ENCODE measurements at places on chromosomes 13 and 19.

DNA sequence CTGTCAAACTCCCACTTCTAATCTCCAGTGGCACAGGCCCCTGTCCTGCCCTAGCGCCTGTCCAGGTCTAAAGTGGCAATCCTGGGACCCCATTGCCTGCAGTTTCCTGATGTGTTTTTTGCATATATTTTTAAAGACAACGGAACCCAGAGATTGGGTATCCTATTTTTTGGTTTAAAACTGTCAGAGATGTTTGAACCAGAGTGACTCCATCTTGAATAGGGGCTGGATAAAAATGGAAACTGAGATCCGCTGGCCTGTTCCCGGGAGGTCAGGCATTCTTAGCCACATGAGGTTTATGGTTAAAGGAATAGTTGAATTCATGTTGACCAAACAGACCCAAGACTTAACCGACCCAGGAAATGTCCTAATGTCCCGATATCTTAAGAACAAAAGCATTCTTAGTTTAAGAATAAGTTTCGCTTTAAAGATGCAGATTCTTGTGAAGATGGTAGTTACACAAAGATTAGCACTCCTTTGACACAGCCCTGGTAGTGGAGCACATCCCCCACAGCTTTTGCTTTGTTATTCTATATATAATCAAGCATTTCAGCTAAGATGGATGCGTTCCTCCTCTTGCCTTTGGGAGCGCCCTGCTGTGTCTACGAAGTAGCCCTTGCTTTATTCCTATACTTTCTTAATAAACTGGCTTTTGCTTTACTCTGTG lies 332.1 kb downstream of the UQCRFS1 start:
- DNase-seq = no peak

DNA sequence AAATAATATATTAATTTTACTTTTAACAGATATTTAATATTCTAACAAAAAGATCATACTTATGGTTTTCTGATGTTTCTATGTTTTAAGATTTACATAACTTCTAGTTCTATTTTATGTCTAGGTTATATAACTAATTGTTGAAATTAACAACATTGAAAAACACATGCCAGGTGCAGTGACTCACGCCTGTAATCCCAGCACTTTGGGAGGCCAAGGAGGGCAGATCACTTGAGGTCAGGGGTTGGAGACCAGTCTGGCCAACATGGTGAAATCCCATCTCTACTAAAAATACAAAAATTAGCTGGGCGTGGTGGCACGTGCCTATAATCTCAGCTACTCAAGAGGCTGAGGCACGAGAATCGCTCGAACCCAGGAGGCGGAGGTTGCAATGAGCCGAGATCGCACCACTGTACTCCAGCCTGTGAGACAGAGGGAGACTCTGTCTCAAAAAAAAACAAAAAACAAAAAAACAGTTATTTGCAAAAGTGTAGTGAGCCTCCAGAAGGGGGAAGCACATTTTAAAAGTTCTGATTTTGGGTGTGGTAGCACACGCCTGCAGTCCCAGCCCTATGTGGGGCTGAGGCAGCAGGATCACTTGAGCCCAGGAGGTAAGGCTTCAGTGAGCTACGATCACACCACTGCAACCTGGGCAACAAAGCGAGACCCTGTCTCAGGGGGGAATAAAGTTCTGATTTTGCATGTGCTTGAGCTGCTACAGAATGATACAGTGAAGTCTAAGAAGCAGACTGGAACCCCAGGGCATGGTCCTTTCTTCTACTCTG lies 18.7 kb downstream of the MIPEP start:
- DNase-seq = no peak

DNA sequence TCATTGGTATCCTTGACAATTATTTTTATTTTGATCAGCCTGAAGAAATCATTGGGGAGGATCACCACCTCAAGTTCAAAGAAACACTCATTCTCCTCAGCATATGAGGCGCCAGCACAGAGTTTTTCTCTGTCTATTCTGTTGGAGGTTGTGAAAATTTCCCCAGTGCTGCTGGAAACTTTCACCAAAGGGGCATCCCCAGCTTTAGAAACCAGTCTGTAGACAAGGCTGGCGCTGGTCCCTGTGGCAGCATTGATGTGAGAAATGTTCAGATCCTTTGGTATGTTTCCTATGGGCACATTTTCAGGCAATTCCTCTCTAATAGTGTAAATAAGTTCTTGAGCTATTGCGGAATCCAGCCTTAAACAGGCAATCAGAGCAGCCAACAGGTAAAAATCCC lies 2.1 kb downstream of the PCDH9 start:
- DNase-seq = no peak

- no peak for DNase-seq
These were observed 420.6 kb downstream of the ZNF536 start for GRCh38 chr19:30792561-30793505.

DNA sequence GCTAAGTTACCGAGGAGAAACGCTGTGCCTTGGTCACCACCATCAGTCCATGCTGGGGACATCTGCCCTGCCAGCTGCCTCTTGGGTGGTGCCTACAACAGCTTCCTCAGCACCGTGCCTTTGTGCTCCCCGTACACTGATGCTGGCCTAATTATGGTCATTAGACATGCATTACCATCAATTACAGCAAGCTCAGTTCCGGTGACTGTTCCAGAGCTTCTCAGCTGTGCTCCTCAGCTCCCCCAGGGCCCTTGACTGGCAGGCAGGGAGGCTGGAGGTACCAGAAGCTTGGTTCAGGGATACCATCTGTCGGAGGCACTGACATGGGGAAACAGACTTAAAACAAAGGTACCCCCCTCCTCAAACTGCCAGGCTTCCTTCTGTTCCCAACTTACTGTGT lies 40.2 kb downstream of the CILP2 start:
- DNase-seq = peak; percentile 98

- DNase-seq = no peak
These were observed 74.7 kb downstream of the GADD45B start for GRCh38 chr19:2550431-2551171.

DNA sequence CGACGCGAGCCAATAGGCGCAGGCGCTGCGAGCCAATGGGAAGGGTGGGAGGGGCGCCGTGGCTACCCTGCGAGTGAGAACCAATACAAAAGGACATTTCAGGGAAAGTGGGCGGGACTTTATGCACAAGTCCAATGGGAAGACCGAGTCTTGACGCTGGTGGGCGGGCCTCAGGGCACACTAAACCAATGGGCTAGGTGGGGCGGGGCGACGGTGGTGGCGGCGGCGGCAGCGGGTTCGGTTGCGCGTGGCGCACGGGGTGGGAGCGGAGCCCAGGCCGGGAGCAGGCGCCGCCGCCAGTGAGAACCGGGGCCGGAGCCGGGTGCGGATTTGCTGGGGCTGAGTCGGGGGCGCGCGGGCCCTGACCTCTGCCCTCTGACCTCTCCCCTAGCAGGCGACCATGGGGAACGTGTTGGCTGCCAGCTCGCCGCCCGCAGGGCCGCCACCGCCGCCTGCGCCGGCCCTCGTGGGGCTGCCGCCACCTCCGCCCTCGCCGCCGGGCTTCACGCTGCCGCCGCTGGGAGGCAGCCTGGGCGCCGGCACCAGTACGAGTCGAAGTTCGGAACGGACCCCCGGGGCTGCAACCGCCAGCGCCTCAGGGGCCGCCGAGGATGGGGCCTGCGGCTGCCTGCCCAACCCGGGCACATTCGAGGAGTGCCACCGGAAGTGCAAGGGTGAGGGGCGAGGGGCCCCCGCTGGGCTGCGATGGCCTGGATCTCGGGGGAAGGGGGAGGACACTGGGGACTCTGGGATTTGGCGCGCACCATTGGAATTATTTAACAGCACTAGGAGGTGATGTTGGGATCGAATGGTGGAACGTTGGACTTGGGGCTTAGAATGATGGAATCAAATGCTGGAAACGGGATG lies at the start of gene TOMM40:
Gene TOMM40, plus strand, starts transcription at position 239 of the 867 bp plus-strand sequence. Its CDS starts 162 bp downstream, at position 401.
- DNase-seq = peak; percentile 100

- DNase-seq = no peak
These were observed 259.5 kb downstream of the ITGBL1 start for GRCh38 chr13:101712026-101712348.

DNA sequence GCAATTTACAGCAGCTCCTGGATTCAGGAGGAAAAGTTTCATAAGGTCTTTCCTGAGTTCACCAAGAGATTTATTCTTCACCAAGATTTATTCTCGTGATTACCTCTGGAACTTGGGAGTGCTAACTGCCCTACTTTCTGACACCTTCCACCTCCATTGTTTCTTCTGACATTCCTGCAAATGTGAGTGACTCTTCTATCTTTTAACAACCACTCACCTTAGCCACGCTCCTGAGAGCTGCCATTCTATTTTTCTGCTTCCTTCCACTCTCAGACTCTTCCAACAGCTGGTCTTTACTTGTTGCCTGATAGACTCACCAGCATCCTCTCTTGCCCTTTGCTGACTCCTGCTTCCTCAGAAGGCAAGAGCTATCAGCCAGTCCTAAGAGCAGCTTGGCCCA lies 11.5 kb upstream of the CBY2 start:
- DNase-seq = no peak

DNA sequence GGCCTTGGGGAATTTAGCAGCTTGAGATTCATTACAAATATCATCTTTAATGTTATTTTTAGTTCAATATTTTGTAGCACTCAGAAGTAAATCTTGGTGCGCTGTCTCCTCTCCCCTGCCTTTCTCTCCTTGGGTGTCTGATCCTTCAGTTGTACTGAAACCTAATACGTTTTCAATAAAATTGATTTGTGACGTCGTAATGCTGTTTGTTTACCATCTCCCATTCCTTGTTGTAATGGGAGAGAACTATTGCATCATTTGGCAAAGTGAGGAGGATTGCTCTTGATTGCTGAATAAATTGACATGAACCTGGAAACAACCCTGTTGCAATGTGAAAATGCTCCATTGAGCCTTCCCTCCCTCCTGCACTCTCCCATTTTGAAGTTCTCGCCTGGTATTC lies 43.2 kb upstream of the TSHZ3 start:
- DNase-seq = no peak

- peak; percentile 27 for DNase-seq
These were observed 600 bp upstream of the HMGB1 start for GRCh38 chr13:30466358-30466714.

- no peak for DNase-seq
These were observed 3.4 kb downstream of the GGN start for GRCh38 chr19:38384209-38385027.

DNA sequence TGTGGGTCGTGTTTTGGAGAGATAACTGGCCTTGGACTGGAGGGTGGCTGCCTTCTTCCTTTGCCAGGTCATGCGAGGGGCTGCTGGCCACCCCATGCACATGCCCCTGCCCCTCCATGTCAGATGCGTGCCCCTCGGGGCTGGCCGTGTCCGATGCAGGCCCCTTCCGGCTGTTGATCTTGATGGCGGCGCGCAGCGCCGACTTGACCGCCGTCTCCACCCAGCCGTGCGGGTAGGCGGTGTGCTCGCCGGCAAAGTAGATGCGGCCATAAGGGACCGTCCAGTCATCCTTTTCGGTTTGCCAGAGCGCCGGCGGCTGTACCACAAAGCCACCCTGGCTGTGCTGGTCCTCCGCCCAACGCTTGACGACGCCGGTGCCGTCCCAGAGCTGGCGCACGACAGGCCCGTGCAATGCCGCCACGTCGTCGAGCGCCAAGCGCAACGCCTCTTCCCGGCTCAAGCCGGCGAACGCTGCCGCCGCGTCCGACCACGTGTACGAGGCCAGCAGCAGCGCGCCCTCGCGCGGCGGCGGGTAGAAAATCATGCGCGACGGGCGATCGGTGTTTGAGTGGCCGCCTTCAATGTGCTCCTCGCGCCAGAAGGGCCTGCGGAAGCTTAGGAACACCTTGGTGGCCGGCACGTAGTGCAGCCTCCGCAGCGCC lies 6.9 kb downstream of the IL4I1 start:
- DNase-seq = peak; percentile 83

DNA sequence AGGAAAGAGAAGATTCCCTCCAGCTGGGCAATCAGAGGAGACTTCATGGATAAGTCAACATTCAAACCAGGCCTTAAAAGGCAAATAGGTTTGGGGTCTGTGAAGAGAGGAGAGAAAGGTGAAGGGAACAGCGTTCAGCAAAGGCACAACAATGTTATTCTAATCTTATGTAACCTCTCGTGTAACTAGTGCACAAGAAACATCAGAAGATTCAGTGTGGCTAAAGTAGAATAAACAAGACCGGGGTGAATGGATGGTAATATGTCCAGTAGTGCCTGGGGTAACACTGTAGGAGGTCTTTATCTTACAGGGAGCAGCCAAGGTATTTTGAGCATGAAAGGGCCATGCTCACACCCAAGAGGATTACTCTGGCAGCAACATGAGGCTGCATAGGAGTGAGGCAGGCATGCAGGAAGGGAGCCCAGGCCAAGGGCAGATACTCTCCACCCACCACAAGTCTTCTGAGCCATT lies 24.1 kb downstream of the LHFPL6 start:
- peak; percentile 68 for DNase-seq

GRCh38 chr19:54209058-54209810 lies 8.6 kb downstream of the RPS9 start:
- no peak for DNase-seq

DNA sequence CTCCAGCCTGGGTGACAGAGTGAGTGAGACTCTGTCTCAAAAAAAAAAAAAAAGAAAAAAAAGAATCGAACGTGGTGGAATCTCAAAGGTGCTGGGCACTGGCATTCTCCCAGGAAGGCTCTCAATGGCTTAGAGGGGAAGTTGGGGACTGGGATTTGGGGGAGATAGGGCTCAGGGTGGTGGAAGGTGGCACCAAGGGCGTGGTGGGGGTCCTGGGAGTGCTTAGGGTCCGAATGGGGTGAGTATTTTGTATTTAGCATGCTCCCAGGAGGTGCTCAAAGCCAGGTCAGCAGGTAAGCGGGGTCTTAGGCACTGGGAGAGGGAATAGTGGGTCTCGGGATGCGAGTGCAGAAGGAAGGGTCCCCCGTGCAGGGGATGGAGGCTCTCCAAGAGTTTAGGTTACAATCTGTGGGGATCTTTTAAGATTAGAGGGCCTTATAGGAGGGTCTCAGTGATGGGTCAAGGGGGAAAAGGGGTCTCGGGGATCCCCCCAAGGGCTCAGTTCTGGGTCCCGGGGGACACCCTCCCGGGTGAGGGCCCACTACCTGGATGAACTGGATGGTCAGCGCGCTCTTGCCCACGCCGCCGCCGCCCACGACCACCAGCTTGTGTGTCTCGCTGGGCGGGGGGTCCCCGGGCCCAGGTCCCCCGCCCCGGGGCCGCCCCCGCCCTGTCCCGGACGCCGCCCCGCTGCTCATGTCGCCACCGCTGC lies 386 bp downstream of the RRAS start:
- DNase-seq = no peak

GRCh38 chr13:47258384-47258783 lies 361.5 kb upstream of the HTR2A start:
- DNase-seq = no peak

GRCh38 chr19:29267701-29268100 lies 54.8 kb upstream of the UQCRFS1 start:
- no peak for DNase-seq

- no peak for DNase-seq
These were observed 1115.4 kb downstream of the SLITRK1 start for GRCh38 chr13:82766732-82767321.

GRCh38 chr19:43439032-43439708 lies 24.5 kb downstream of the TEX101 start:
- no peak for DNase-seq

GRCh38 chr19:39196320-39196719 lies 444 bp upstream of the NCCRP1 start:
- no peak for DNase-seq

GRCh38 chr13:23776698-23777574 lies 112.3 kb downstream of the MIPEP start:
- no peak for DNase-seq

GRCh38 chr19:19106056-19106551 lies 32.2 kb downstream of the TMEM161A start:
- DNase-seq = peak; percentile 80

All from NCI-H146 (cell line).